ENCODE measurements at places on chromosomes 3 and 15.

DNA sequence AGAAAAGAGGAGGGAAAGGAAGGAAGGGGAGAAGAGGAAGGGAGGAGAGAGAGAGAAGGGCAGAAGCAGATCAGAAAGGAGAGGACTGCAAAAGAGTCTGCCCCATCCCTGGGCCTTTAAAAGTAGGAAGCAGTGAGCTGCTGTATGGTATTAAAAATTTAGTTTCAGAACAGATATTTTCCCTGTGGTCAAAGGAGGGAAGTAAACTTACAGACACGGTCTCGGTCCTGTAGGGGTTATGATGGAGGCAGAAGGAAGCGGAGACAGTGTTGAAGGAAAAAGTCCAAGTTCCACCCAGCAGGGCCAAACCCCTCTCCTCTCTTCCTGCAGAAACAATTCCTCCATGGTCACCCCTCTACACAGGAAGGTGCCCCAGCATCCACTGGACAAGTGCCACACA is 122.0 kb upstream of the PROK2 start:
- no peak for DNase-seq

GRCh38 chr3:57411715-57412114 is 119.2 kb upstream of the ASB14 start:
- no peak for DNase-seq

GRCh38 chr3:132804498-132804897 is 82.3 kb upstream of the NPHP3 start:
- no peak for DNase-seq

- no peak for DNase-seq
Measured at GRCh38 chr3:1082108-1082507, 10.7 kb upstream of the CNTN6 start.

GRCh38 chr3:146715170-146715569 is 110.0 kb upstream of the PLSCR5 start:
- DNase-seq = no peak

DNA sequence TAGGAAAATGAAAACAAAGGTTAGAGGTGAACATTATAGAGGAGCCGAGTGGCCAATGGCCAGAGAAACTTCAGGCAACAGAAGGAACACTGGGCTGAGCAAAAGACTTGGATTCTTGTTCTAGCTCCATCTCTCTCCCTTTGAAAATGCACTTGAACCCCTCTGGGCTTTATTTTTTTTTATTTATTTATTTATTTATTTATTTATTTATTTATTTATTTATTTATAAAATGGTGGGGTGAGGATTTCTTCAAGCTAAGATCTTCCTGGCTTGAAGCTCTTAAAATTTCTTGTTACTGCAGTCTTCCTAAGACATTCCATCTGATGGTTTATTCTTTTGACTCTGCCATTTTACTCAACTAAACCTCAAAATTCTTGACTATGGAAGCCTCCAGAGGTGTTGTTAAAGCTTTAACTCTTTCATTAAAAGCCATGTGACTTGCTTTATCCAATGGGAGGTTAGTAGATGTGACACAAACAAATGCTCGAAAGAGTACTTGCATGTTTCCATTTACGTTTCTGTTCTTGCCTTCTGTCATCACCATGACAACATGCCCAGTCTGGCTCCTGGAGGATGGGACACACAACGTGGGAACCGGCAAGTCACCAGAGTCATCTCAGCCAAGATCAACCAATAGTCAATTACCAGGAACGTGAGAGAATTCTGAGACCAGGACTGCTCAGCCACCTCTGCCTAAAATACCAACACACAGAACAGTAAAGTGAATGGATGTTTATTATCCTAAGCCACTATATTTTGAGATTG is 325.2 kb upstream of the CTNNB1 start:
- no peak for DNase-seq

Measured in GM12892 (cell line).